Thymus (tissue), 14 donors: ENCODE measurements at places on chromosomes 11 and 22.

DNA sequence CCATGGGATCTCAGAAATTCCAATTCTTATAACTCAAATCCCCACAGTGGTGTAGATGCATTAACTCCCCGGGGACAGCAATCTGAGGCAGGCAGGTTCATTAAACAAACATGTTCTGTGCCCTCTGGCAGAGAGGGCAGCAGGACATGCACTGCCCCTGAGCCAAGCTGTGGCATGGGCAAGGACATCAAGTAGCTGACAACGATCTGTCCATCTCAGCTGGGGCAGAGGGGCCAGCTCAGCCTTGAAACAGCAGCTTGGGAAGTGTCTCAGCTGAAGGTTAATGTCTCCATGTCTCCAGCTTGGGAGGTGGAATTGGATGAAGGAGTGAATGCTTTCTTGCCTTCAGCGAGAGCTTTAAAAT is 13.6 kb downstream of the TMEM25 start:
- H3K4me1 ChIP-seq = no peaks in the 10 kb centered on the region
- H3K36me3 ChIP-seq = peaks cover 6% of the 10 kb centered on the region
- H3K4me3 ChIP-seq = no peak overlapping the region
- H3K27me3 ChIP-seq = no peaks in the 10 kb centered on the region

- H3K4me1 ChIP-seq = peaks cover 6% of the 10 kb centered on the region
- no peak overlapping the region for H3K4me3 ChIP-seq
- H3K27me3 ChIP-seq = peaks cover 11% of the 10 kb centered on the region
- H3K27ac ChIP-seq = no peak overlapping the region
- H3K36me3 ChIP-seq = peaks cover 13% of the 10 kb centered on the region
Measured at GRCh38 chr11:32094923-32095322, 4.0 kb downstream of the RCN1 start.

- no peak overlapping the region for H3K27ac ChIP-seq
- H3K4me3 ChIP-seq = no peak overlapping the region
- H3K27me3 ChIP-seq = no peaks in the 10 kb centered on the region
- DNase-seq = peak; percentile 65
Measured at GRCh38 chr11:75140269-75141138, 10.4 kb upstream of the SLCO2B1 start.

- H3K4me1 ChIP-seq = no peaks in the 10 kb centered on the region
- H3K36me3 ChIP-seq = no peaks in the 10 kb centered on the region
- no peaks in the 10 kb centered on the region for H3K27me3 ChIP-seq
- DNase-seq = no peak
- H3K4me3 ChIP-seq = no peak overlapping the region
Measured at GRCh38 chr11:133740963-133741362, 104.3 kb downstream of the SPATA19 start.

GRCh38 chr11:96339706-96340554 is 3.1 kb downstream of the MAML2 start:
- peak overlapping the region; percentile 96 for H3K4me3 ChIP-seq
- H3K27me3 ChIP-seq = no peaks in the 10 kb centered on the region
- no peaks in the 10 kb centered on the region for H3K36me3 ChIP-seq
- H3K27ac ChIP-seq = peak overlapping the region; percentile 78
- DNase-seq = no peak

DNA sequence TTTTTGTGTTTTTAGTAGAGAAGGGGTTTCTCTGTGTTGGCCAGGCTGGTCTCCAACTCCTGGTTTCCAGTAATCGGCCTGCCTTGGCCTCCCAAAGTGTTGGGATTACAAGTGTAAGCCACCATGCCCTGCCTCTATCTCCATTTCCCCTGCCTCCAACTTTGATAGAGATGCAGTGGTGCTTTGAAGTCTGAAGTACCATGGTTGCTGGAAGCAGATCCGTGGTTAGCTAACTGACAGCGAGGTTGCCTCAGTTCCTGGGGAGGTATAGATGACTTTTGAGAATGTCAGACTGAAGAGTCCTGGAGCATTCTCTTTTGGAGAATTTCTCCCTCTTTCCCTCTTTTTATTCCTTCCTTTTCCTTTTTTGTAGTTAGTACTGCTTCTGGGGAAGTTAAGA is 111.5 kb upstream of the RRM1 start:
- peaks cover 4% of the 10 kb centered on the region for H3K36me3 ChIP-seq
- no peak overlapping the region for H3K27ac ChIP-seq

- no peak overlapping the region for H3K27ac ChIP-seq
- DNase-seq = no peak
- no peaks in the 10 kb centered on the region for H3K4me1 ChIP-seq
- no peaks in the 10 kb centered on the region for H3K36me3 ChIP-seq
- no peaks in the 10 kb centered on the region for H3K27me3 ChIP-seq
Measured at GRCh38 chr11:75380716-75381420, 18.4 kb upstream of the RPS3 start.

GRCh38 chr22:35914665-35915476 is 113.8 kb downstream of the RBFOX2 start:
- H3K4me1 ChIP-seq = peaks cover 27% of the 10 kb centered on the region
- DNase-seq = peak; percentile 57
- no peaks in the 10 kb centered on the region for H3K27me3 ChIP-seq
- peak overlapping the region; percentile 34 for H3K4me3 ChIP-seq
- peak overlapping the region; percentile 62 for H3K27ac ChIP-seq

DNA sequence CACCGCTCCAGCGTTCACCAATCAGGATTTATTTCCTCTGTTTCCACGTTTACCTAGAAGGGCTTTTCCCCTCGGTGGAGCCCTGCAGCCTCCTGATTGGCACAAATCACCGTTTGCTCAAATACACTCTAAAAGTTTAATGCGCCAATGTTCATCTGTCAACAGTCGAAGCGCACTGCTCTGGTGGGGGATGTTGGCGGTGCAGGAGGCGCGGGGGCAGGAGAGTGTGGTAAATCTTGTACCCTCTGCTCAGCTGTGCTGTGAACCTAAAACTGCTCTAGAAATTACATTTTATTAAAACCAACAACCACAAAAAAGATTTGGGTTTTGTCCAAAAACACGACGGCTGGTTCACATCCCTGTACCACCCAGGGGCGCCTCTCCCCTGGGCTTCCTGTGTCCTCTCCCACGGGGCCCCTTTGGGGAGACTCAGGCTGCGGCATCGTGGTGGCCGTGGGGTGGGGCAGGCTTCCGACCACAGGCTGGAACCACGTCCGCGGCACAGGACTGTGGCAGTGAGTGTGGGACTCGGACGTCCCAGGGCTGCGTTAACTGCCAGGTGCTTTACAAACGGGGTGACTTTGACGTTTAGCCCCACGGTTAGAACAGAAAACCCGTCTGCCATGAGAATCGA is 13.5 kb downstream of the TTLL8 start:
- H3K4me1 ChIP-seq = no peaks in the 10 kb centered on the region
- no peak for DNase-seq
- no peak overlapping the region for H3K27ac ChIP-seq
- H3K36me3 ChIP-seq = no peaks in the 10 kb centered on the region
- H3K27me3 ChIP-seq = no peaks in the 10 kb centered on the region
